Activated CD8-positive, alpha-beta memory T cell treated with anti-CD3 and anti-CD28 coated beads, Interleukin-2, amount 50 U/mL, for 48 hours (primary cell): ENCODE measurements at places on chromosomes 1 and 21.

GRCh38 chr1:25042331-25043227 is 112.5 kb upstream of the RUNX3 start:
- no peak for DNase-seq

- DNase-seq = no peak
Measured at GRCh38 chr1:82343381-82343780, 542.6 kb downstream of the ADGRL2 start.

GRCh38 chr21:37700641-37701202 is 215.5 kb downstream of the KCNJ6 start:
- DNase-seq = no peak

DNA sequence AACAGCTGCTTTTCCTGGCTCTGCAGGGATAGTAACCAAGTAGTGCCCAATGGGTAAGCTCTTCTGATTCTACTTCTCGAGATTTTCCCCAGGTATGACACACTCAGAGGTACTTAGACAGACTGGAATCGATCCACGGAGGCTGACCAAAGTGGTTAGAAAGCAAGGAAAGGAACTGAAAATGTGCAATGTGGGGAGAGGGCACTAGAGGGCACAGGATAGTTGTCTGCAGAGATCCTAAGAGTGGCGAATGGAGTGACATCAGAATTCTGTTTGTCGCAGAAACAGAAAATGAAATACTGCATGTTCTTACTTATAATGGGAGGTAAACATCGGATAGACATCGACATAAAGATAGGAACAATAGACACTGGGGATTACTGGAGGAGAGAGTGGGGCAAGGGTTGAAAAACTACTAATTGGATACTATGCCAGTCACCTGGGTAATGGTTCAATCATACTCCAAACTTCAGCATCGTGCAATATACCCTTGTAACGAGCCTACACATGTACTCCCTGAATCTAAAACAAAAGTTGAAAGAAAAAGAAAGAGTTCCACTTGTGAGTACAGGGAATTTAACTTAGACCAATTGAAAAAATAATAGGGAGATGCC is 23.3 kb downstream of the CYP2J2 start:
- DNase-seq = no peak

DNA sequence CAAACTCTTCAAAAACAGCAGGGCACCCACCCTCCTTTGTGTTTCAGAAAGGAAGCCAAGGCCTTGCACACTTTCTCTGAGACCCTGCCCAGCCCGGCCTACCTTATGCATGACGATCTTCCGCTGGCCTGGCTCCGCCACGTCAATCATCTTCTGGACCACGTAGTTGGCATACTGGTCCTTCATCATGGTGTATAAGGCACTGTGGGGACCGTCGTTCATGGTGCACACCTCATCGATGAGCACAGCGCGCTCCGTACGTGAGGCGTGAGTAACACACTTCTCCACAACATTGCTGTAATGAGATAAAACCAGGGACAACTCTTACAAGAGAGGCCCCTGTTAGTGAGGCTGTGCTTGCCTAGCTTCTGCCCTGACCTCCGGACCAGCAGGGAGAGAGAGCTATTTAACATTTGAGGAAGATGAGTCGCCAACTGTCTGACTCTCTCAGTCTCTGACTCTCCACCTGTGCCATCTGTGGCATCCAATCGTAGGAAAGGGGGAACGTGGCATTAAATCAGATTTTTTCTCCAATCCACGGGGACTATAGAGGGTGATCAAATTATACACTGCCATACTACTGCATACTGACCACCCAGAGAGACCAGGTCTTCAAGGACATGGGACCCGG is 28.1 kb upstream of the SDC3 start:
- DNase-seq = no peak

DNA sequence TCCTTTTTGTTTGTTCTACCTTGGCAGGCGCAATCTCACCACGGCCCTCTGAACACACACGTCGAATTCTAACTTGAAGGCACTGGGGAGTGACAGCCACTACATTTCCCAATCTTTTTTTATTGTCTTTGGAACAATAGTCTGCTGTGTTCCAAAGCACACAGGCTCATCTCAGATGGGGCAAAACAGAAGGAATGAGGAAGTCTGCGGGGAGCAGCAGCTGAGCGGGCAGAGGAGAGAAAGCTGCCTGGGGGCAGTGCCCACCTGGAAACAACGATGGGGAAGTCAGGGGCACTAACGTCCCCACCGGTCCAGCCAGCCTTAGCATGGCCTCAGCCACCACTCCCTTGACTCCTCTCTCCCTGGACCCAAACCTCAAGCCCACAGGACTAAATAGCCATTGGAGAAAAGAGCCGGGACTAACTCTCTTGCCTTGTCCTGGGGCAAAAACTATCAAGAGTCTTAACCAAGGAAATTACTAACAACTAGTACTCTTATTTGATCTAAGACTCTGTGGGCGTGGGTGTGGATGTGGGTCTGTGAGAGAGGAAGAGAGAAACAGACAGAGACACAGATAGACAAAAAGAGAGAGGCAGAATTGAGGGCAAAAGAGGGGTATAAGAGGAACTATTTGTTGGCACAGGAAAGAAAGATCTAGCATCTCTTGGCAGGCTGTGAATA is 34.2 kb downstream of the SYF2 start:
- no peak for DNase-seq

DNA sequence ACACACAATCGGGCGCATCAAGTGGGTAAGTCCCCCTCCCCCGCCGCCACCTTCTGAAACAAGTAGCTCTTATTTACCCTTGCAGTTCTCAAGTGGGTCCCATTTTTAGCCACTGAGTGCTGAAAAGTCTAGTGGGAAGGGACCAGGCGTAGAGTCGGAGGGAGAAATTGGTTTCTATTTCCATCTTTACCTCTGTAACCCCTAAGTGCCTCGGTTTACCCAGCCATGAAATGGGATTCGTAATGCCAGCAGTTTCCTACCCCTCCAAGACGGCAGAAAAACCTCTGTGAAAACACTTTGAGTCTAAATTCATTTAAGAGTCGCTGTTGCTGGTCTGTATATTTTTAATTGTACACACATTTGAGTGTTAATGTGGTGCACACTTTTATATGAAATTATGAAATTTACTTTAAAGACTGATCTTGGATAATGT is 928 bp downstream of the TLCD4 start:
- no peak for DNase-seq

DNA sequence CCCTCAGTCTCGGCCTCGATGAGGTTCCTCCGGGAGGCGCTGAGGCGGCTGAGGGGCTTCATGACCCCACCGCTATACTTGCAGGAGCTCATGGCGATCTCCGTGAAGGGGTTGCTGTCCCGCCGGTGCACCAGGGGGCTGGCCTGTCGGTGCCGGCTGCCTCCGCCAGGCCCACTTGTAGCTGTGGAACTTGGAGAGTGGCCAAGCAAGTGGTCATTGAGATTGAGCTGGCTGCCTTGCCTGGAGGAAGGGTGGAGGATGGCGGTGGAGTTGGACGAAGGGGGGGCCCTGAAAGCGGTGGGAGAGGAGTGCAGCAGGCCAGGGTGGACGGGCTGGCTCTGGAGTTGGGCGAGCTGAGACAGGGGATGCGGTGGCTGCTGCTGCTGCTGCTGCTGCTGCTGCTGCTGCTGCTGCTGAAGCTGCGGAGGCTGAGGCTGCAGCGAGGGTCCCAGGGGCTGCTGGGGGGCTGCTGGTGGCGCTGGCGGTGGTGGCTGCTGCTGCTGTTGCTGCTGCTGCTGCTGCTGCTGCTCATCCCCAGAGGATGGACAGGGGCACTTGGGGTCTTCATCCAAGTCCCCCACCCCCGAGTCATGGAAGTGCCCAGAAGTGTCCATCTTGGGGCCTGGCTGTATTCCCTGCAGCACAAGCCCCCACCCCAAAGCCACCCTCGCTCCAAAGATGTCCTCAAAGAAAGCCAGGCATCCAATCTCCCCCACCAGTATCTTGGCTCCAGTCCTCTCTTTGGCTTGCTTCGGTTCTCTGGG is 548 bp downstream of the KCNN3 start:
- no peak for DNase-seq

- no peak for DNase-seq
Measured at GRCh38 chr1:14149431-14149830, 449.1 kb upstream of the KAZN start.

- no peak for DNase-seq
Measured at GRCh38 chr1:206011057-206011456, 7.9 kb upstream of the RAB7B start.

- no peak for DNase-seq
Measured at GRCh38 chr1:18175051-18175450, 67.5 kb downstream of the IGSF21 start.

DNA sequence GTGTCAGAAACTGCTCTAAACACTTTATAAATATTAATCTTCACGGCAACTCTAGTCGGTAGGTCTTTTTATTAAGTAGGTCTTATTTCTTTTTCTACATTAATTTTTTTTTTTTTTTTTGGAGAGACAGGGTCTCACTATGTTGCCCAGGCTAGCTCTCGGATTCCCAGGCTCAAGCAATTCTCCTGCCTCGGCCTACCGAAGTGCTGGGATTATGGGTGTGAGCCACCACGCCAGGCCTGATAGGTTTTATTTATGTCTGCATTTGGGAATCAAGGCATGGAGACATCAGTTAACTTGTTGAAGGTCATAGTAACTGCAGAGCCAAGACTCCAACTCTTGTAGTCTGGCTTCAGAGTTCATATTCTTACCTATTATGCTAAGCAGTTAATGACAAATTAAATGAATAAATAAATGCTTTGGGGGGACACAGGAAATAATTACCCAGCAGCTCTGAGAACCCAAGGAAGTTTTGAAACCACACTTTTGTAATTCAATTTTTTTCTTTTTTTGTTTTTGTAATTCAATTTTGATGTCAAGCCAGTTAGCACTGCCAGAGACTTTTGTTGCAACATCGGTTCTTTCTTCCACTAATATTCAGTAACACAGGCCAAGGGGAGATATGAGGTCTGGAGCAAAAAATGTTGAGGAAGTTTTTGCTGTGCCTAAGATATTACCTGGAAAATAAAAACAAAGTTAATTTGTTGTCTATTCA is 9.4 kb upstream of the UAP1 start:
- DNase-seq = no peak
